ENCODE measurements at places on chromosomes 2 and 18.
A peak's percentile ranks its signal among the peaks of the same experiment; 100 is the strongest.

DNA sequence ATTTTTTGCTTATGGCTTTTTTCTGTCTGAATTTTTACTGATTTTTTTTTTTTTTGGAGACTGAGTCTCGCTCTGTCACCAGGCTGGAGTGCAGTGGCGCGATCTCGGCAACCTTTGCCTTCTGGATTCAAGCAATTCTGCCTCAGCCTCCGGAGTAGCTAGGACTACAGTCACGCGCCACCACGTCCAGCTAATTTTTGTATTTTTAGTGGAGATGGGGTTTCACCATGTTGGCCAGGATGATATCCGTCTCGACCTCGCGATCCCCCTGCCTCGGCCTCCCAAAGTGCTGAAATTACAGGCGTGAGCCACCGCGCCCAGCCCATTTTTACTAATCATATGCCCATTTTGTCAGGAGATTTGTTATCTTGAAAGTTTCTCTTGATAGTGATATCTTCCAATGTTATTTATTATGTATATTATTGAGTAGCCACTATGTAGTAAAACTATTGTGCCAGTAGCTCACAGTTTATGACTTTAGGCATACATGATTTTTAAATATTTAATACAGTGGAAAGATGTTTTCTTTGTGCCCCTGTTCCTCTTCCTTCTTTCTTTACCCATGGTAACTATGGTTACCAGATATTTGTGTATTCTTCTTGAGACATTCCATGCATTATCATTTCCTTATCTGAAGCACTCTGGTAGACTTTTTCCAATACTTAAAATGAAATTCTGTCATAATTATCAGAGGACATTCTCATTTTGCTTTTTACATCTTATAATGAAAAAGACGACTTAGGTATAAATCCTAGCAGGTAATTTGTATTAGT lies 2.1 kb downstream of the HAT1 start:
- no peak for DNase-seq

DNA sequence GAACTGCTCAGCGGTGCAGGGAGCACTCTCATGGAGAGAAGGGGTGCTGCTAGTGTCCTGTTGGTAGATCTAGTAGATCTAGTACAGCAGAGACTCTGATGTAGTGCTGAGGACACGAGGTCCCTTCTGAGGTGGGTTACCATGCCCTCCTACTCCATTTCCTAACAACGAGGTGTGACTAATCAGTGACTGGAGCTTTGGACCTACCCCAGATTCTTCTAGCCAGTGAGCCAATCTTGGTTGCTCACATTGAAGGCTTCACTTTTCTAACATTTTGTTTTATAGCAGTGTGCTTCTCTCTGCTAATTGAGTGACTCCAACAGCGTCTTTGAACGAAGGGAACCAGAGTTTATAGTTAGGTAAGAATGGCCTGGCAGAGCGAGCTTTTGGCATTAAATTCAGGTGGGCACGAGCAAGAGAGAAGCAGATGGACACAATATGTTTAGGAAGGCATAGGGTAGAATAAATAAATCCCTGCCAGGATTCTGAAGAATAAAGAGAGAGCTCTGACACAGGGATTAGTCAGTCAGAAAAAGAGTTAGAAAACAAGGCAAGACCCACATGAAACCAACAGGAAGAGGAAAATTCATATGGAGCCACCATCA lies 306.0 kb upstream of the RAB12 start:
- DNase-seq = peak; percentile 45

- no peak for DNase-seq
These were observed 708 bp upstream of the RPIA start for GRCh38 chr2:88690591-88691338.

GRCh38 chr2:150997066-150997465 lies 264.6 kb downstream of the RBM43 start:
- no peak for DNase-seq

DNA sequence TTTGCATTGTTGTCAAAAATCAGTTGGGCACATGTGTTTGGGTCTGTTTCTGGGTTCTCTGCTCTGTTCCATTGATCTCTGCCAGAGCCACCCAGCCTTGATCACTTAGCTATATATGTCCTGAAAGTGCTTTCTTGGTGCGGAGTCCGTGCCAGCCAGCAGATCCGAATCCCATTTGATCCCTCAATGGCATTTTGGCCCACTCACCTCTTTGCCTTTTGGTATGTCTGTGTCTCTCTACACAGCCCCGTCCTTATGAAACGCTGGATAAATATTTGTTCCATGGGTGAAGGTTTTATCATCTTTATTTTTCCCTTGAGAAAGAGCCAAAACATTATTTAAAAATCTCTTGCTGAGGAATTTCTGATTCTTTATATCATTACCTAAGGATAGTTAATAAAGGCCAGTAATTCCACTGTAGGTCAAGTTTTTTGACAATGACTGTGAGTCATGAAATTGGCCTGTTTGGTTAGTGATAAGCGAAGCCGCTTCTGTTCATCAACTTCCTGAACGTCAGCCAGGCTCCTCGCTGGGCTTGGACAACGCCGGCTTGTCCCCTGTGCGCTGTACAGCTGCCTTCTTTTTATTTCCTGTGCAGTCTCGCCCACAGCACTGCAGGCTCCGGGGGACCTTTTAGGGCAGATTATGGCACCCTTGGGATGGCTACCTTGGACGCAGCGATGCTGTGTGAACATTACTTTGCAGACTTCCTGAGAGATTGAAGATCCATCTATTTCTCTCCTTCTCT lies 24.9 kb downstream of the MTCL1 start:
- peak; percentile 35 for DNase-seq

DNA sequence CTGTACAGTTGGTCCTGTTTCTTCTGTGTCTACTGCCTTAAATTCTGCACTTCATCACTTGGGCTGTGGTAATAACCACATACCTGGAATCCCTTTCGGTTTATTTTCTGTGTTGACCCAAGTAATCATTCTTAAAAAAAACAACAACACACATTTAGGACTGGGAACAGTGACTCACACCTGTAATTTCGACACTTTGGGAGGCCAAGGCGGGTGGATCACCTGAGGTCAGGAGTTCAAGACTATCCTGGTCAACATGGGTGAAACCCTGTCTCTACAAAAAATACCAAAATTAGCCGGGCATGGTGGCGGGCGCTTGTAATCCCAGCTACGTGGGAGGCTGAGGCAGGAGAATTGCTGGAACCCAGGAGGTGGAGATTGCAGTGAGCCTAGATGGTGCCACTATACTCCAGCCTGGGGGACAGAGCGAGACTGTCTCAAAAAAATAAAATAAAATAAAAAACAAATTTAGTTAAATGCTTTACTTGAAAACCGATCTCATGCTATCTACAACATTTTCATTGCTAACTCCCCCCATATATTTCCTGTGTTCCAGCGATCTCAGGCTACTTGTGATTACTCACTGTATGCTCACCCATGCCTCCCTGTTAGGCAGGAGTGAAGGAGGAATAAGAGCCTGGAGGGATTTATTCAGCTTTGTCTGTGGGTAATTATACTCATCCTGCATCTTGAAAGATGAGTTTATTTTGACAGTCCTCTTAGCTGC lies 18.2 kb downstream of the ACSL3 start:
- peak; percentile 80 for DNase-seq

GRCh38 chr18:10404168-10404567 lies 50.3 kb upstream of the APCDD1 start:
- DNase-seq = no peak
